Mesothelial cell of epicardium (in vitro differentiated cells): ENCODE measurements at places on chromosomes 13 and 19.

DNA sequence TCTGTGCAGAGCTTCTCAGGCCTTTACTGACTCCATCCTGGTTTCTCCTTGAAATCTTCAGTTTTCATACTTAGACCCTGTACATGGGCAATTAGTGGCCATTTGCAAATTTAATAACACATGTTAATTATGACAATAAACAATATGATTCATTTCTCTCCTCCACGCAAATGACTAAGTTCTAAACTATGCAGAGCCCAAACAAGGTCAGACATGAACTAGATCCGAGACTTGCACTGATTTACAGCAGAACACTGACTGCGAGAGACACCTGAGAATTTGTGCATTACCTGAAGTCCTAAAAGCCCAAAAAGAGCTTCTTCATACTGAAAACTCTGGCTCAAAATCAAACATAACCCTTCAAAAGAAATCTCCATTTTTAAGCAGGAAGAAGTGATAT is 521.8 kb downstream of the MYO16 start:
- H3K27me3 ChIP-seq = no peaks in the 10 kb centered on the region
- no peak for DNase-seq
- H3K4me1 ChIP-seq = peaks cover 35% of the 10 kb centered on the region
- H3K4me3 ChIP-seq = no peak overlapping the region
- H3K27ac ChIP-seq = no peak overlapping the region

DNA sequence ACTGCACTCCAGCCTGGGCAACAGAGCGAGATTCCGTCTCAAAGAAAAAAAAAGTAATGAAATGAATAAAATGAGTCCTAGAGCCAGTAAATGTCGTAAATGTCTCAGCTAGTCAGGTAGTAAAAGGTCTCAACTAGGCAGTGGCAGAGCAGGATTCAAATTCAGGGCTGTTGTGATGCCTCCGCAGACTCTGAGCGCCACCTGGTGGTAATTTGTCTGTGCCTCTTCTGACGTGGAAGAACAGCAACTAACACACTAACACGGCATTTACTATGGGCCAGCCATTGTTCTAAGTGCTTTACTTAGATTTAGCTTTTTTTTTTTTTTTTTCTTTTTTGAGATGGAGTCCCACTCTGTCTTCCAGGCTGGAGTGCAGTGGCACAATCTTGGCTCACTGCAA is 30.2 kb downstream of the CYP2F1 start:
- H3K4me1 ChIP-seq = no peaks in the 10 kb centered on the region
- H3K27me3 ChIP-seq = no peaks in the 10 kb centered on the region
- H3K27ac ChIP-seq = no peak overlapping the region
- no peaks in the 10 kb centered on the region for H3K36me3 ChIP-seq
- no peak overlapping the region for H3K4me3 ChIP-seq

GRCh38 chr13:30047154-30047874 is 196.9 kb upstream of the UBL3 start:
- peaks cover 5% of the 10 kb centered on the region for H3K4me1 ChIP-seq
- no peaks in the 10 kb centered on the region for H3K36me3 ChIP-seq
- no peak overlapping the region for H3K4me3 ChIP-seq
- H3K27ac ChIP-seq = no peak overlapping the region
- no peak for DNase-seq

- peaks cover 2% of the 10 kb centered on the region for H3K36me3 ChIP-seq
- no peak for DNase-seq
- no peak overlapping the region for H3K4me3 ChIP-seq
- no peaks in the 10 kb centered on the region for H3K27me3 ChIP-seq
- no peak overlapping the region for H3K27ac ChIP-seq
- H3K4me1 ChIP-seq = no peaks in the 10 kb centered on the region
Observed at GRCh38 chr19:57031106-57031505, 88.7 kb upstream of the USP29 start.

- H3K36me3 ChIP-seq = peaks cover 25% of the 10 kb centered on the region
- no peaks in the 10 kb centered on the region for H3K27me3 ChIP-seq
- H3K4me3 ChIP-seq = no peak overlapping the region
- DNase-seq = no peak
- H3K27ac ChIP-seq = no peak overlapping the region
Observed at GRCh38 chr19:1035998-1036621, 3.8 kb upstream of the ABCA7 start.

DNA sequence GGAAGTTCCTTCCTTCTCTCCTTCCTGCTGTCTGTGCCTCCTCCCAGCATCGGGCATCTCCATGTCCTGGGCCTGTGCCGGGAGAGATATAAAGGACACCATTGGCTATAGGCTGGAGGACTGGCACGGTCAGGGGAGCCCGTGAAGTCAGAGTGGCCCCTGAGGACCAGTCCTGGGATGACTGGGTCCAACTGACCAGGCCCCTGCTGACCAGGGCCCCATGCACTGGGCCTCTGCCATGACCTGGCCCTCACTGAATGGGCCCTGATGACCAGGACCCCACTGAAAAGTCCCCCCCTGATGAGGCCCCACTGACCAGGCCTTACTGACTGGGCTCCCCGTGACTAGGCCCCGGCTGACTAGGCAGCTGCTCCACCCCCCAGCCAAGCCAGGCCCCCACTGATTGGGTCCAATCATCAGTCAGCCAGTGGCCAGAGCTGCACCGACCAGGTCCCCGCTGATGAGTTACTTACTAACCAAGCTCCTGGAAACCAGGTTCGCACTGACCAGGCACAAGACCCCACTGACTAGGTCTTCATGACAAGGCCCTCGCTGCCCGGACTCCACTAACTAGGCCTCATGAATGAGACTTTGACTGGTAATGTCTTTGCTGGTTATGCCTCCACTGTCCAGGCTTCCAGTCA is 20.0 kb upstream of the ZNF14 start:
- H3K27ac ChIP-seq = no peak overlapping the region
- no peak overlapping the region for H3K4me3 ChIP-seq
- no peaks in the 10 kb centered on the region for H3K27me3 ChIP-seq

- no peaks in the 10 kb centered on the region for H3K4me1 ChIP-seq
- H3K27ac ChIP-seq = no peak overlapping the region
- no peak overlapping the region for H3K4me3 ChIP-seq
- no peak for DNase-seq
- H3K27me3 ChIP-seq = peaks cover 5% of the 10 kb centered on the region
Observed at GRCh38 chr19:28606269-28607032, 606.5 kb downstream of the UQCRFS1 start.

DNA sequence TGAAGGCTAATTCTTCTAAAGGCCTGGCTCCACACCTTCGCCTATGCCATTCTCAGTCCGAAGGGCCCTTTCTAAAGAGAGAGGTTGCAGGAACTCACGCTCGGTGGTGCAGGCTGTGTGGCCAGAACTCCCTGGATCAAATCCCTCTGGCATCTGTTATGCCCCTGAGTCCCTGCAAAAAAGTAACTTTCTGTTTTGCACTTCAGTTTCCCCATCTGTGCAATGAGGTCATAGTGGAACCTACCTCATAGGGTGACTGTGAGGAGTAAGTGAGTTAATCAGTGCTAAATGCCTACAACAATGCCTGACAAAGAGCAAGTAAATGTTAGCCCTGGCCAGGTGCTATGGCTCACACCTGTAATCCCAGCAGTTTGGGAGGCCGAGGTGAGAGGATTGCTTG is 7.3 kb downstream of the IGSF23 start:
- H3K4me3 ChIP-seq = no peak overlapping the region
- no peak for DNase-seq
- no peaks in the 10 kb centered on the region for H3K27me3 ChIP-seq
- H3K4me1 ChIP-seq = no peaks in the 10 kb centered on the region

- no peak overlapping the region for H3K4me3 ChIP-seq
- DNase-seq = no peak
- no peak overlapping the region for H3K27ac ChIP-seq
- H3K4me1 ChIP-seq = peaks cover 29% of the 10 kb centered on the region
- no peaks in the 10 kb centered on the region for H3K36me3 ChIP-seq
Observed at GRCh38 chr13:106277484-106278154, 257.8 kb downstream of the EFNB2 start.

GRCh38 chr19:28887920-28888618 is 324.9 kb downstream of the UQCRFS1 start:
- H3K36me3 ChIP-seq = no peaks in the 10 kb centered on the region
- H3K27me3 ChIP-seq = peaks cover 29% of the 10 kb centered on the region
- no peak for DNase-seq
- no peak overlapping the region for H3K4me3 ChIP-seq
- no peak overlapping the region for H3K27ac ChIP-seq

DNA sequence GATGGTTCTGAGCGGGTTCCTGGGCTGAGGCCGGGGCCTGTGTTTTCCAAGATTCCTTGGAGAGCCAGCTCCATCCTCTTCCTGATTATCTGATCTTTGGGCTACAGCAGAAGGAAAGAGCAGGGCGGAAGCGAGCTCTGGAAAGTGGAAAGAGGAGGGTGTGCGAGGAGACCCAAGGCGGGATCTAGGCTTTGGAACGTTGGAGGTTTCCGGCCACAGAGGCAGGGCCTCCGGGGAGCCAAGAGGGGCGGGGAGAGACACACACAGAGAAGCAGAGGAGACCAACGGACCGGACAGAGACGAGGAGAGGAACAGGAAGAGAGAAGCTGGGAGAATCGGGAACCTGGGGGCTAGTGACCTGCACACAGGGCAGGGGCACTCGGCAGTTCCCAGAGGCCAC is at the start of gene CLEC11A:
TSS of gene CLEC11A (plus strand) at position 296 of the 400 bp plus-strand sequence. CDS start 162 bp downstream, outside the sequence.
- no peak for DNase-seq
- H3K27me3 ChIP-seq = peaks cover 50% of the 10 kb centered on the region
- H3K4me1 ChIP-seq = peaks cover 35% of the 10 kb centered on the region
- no peaks in the 10 kb centered on the region for H3K36me3 ChIP-seq
- H3K4me3 ChIP-seq = peak within 1 kb of the TSS; percentile 93

- no peak overlapping the region for H3K27ac ChIP-seq
- peaks cover 4% of the 10 kb centered on the region for H3K4me1 ChIP-seq
- DNase-seq = no peak
- peak overlapping the region; percentile 33 for H3K4me3 ChIP-seq
Observed at GRCh38 chr13:95002126-95002525, 289.8 kb upstream of the SOX21 start.

GRCh38 chr19:17137417-17137816 is 61.8 kb downstream of the MYO9B start:
- peak overlapping the region; percentile 100 for H3K27ac ChIP-seq
- H3K36me3 ChIP-seq = peaks cover 8% of the 10 kb centered on the region

DNA sequence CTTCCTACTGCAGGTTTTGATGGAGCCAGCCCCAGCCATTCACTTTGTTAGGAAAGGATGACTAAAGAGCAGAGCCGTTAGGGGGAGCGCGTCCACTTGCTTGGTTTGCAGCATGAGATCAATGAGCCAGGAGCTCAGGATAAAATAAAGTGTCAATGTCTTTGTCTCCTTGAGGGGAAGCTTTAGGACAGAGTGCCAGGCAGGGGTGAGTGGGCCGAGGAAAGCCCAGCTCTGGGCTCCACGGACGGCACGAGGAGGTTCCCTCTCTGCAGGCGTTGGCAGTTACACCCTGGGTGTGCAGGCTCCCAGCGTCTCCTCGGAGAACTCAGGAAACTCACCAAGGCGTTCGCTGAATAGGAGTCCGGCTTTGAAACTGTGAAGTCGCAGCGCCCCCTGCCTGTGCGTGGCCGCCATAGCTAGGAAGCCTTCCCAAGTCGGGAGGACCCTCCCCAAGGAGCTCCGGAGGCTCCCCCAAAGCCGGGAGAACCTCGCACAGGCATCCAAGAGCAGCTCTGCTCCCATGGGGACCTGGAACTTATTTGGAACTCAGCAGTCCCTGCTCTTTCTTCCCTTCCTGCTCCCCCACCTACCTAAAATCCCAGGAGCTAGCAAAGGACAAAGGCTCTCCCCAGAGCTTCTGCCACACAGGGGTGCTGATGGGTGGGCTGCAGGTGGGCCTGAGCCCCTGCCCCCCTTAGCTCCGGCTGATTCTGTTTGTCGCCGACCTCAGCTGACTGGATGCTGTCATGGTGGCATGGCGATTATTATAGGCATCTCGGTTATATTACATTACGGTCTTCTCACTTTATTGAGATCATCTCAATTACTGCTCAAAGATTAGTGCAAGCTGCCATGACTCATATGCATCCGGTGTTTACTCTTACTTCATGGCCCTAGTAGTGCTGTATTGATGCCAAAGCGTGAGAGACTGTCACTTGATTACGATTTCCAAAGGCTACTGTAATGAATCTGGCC is 34.4 kb downstream of the GSX1 start:
- H3K27ac ChIP-seq = no peak overlapping the region
- DNase-seq = peak; percentile 93
- no peaks in the 10 kb centered on the region for H3K36me3 ChIP-seq
- H3K4me1 ChIP-seq = no peaks in the 10 kb centered on the region

DNA sequence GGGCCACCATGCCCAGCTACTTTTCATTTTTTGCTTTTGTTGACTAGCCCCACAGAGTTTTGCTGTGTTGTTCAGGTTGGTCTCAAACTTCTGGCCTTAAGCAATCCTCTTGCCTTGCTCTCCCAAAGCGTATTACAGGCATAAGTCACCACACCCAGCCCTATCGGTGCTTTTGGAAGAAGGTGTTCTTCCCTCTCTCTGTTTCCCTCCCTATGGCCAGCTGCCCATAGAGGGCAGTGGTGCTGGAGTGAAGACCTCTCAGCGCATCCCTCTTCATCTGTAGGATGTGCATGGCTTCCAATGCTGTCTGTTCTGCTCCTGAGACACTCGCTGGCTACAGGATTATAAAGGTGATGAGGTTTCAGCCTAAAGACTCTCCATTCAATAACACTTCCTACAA is 1.3 kb upstream of the CD22 start:
- no peak for DNase-seq
- H3K27me3 ChIP-seq = no peaks in the 10 kb centered on the region
- no peak overlapping the region for H3K4me3 ChIP-seq
- H3K36me3 ChIP-seq = peaks cover 6% of the 10 kb centered on the region
- H3K4me1 ChIP-seq = no peaks in the 10 kb centered on the region

- DNase-seq = no peak
- no peaks in the 10 kb centered on the region for H3K27me3 ChIP-seq
- H3K27ac ChIP-seq = peak overlapping the region; percentile 100
Observed at GRCh38 chr19:40778706-40779284, 748 bp downstream of the RAB4B start.

GRCh38 chr13:27704681-27705080 is 83.0 kb downstream of the POLR1D start:
- H3K27me3 ChIP-seq = peaks cover 26% of the 10 kb centered on the region
- no peak overlapping the region for H3K27ac ChIP-seq
- no peaks in the 10 kb centered on the region for H3K4me1 ChIP-seq
- no peak for DNase-seq

- H3K27ac ChIP-seq = no peak overlapping the region
- no peak for DNase-seq
- H3K4me3 ChIP-seq = no peak overlapping the region
- no peaks in the 10 kb centered on the region for H3K27me3 ChIP-seq
- H3K4me1 ChIP-seq = peaks cover 11% of the 10 kb centered on the region
Observed at GRCh38 chr13:98432638-98433037, 144.3 kb downstream of the STK24 start.

- no peak for DNase-seq
- no peak overlapping the region for H3K27ac ChIP-seq
- H3K36me3 ChIP-seq = peaks cover 6% of the 10 kb centered on the region
- H3K4me3 ChIP-seq = no peak overlapping the region
- H3K4me1 ChIP-seq = no peaks in the 10 kb centered on the region
- H3K27me3 ChIP-seq = no peaks in the 10 kb centered on the region
Observed at GRCh38 chr13:19117913-19118739, 63.5 kb downstream of the TUBA3C start.

- H3K27ac ChIP-seq = no peak overlapping the region
- H3K36me3 ChIP-seq = no peaks in the 10 kb centered on the region
- peaks cover 4% of the 10 kb centered on the region for H3K4me1 ChIP-seq
- H3K27me3 ChIP-seq = peaks cover 7% of the 10 kb centered on the region
- peak overlapping the region; percentile 15 for H3K4me3 ChIP-seq
- DNase-seq = peak; percentile 91
Observed at GRCh38 chr19:41951686-41952172, 7.4 kb downstream of the RABAC1 start.
